NB4 (cell line): ENCODE measurements at places on chromosomes 6 and 20.

DNA sequence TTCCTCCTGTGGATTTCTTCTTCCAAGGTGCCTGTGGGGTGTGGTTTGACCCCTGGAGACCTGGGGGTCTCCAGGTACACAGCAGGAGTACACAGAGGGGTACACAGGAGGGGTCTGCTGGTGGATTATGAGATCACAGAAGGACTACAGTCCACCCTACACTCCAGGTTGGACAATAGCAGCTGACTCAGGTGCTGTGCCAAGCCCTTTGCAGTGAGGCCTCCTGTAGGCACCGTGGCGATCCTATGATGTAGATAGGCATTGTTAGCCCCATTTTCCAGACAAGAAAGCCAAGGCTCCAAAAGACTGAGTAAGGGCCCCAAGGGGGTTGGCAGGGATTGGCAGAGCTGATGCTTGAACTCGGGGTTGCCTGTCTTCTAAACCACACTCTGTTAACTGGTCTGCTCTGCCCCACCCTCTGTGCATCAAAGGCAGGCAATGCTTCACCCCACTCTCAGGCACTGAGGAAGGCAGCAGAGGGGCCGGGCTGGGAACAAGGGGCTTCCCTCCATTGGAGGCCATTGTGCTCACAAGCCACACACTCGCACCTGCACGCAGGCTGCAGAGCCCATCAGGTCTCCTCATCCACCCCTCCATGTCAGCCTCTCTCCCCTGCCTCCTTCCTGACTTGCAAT is 77.5 kb upstream of the SIRPA start:
- DNase-seq, result no peak

GRCh38 chr6:10837009-10837621 is 1.2 kb downstream of the MAK start:
- peak; percentile 53 for DNase-seq

DNA sequence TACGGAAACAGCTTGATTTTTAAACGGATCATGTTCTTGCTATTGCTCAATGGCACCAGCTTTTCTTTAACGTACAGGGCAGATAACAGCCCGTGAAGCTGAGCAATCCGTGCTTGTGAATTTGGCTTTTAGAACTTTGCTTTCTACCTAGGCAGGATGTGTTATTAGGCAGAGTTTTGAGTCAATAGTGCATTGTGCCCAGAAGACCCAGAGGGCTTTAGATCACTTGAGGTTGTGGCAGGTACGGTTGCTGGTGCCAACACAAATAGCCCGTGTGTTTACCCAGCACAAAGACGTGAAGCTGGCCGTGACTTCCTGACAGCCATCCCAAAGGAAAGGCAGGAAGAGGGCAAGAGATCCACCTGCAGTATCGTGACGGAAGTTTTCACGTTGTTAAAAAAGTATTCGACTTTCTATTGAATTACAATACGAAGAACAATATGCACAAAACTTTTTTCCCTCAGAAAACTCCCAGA is 117.4 kb upstream of the FRMD1 start:
- DNase-seq, result no peak

DNA sequence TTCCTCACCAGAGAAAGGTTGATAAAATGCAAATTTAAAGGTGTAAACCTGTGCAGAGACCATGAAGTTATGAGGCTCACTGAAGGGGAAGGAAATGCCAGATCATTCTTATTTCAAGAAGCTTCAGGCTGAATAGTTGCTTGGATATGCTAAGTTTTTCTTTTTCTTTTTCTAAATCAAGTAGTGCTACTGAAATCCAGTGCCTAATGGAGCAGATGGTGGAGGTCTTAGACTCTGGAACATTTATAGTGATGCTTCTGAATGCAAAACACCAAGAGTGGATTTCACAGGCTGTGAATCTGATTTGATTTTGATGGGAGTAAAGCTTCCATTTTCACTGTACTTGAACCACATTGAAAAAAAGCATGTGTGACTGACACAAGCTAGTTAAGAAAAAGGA is 151.2 kb upstream of the BEND3 start:
- DNase-seq, result no peak

DNA sequence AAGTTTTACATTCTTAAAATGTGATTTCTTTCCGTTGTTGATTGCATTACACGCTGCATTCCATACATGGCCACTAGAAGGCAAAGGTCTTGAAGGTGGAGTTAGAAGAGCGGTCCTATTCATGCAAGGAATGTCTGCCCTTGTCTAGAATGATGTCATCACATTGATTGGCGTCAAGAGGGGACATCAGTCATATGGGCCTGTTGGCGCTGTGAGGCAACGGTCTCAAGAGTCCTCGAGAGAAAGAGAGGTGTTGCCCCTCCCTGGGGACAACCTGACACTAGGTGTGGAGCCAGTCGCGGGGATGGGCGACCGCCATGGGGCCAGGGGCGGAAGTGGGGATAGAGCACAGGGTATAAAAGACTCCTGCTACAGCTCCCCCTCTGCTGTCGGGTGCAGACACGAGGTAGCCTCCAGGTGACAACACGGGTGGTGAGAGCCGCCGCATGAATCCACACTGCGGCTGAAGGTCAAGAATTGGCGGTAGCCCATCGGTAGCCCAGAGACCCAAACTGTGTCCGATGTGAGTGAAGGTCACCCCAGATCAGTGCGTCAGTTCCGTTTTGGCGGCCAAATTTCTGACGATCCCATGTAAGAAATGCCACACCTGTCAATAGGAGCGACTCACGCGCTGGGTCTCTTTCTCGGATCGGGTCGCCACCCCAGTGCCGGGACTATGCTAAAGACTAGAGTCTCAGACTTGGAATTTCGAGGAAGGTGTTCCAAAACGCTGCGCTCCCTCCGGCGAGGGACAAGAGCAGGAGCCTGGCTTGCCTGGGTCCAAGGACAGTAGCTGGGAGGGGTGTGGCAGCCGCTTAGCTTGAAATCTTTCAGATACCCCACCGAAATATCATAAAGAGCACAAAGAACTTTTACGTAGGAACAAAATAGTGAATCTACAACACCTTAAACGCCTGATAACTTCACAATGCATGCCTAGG is 93.2 kb upstream of the ZNF184 start:
- no peak for DNase-seq

- DNase-seq, result no peak
Measured at GRCh38 chr20:24453869-24454268, 15.6 kb upstream of the SYNDIG1 start.
